ENCODE measurements at places on chromosomes 11 and 22. TPM values are rescaled to one million over a fixed set of nuclear protein-coding genes. Genes with fewer than 3 reads are reported as not detected.

Gene TESMIN
- 10.6 TPM for total RNA-seq

Gene KCNQ1OT1
- total RNA-seq: 0.35 TPM

DNA sequence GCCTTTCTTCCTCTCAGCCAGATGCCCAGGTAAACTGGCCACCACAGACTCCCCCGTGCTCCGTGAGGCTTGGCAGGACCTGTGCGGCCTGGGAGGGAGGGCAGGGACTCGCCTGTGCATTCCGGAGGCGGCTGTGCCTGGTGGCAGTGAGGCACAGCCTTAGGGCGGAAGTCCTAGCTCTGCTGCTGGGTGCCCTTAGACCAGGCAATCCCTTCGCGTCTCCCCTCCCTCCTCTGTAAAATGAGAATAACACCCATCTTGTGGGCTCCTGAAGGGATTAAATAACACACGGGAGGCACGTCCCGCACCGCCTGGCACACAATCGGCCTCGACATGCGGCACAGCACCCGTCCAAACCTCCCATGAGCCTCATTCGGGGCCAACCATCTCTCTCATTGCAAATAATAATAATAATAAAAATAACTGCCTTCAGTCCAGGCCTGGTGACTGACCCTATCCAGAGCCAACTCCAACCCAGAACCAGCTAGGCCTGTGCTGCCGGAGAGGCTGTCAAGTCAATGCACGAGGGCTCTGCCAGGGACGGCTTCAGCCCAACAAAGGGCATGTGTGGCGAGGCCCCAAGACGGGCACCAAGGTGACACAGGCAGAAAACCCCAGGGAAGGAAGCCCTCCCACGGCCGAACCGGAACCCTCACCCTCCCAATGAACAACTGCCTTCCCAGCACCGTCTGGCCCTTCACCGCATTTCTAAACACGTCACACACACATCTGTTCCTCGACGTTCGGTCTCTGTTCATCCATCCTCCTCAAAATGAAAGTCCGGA is 8.2 kb downstream of the LTO1 start:
- H3K36me3 ChIP-seq: no peaks in the 10 kb centered on the region
- no peak overlapping the region for H3K4me3 ChIP-seq
- no peaks in the 10 kb centered on the region for H3K4me1 ChIP-seq
- H3K27me3 ChIP-seq: no peaks in the 10 kb centered on the region
- H3K27ac ChIP-seq: no peak overlapping the region

DNA sequence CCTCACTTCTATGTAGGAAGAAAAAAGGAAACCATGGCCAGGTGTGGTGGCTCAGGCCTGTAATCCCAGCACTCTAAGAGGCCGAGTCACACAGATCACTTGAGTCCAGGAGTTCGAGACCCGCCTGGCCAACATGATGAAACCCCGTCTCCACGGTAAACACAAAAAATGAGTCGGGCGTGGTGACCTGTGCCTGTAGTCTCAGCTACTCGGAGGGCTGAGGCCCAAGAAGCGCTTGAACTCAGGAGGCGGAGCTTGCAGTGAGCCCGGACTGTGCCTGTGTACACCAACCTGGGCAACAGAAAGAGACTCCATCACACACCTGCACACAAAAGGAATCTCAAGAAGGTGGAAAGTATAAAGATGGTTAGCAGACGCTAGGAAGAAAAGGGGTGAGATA is 17.7 kb downstream of the DEFB131B start:
- DNase-seq: no peak
- H3K27me3 ChIP-seq: no peaks in the 10 kb centered on the region
- H3K4me1 ChIP-seq: no peaks in the 10 kb centered on the region
- peaks cover 6% of the 10 kb centered on the region for H3K36me3 ChIP-seq

Gene MEI1
- total RNA-seq: 72.3 TPM

Measured in activated T-cell treated with anti-CD3 and anti-CD28 coated beads, Interleukin-2, amount 50 U/mL, for 72 hours (primary cell).